Forelimb muscle (tissue), 1 donor: ENCODE measurements at places on chromosomes 13 and 19. TPM values are rescaled to one million over a fixed set of nuclear protein-coding genes. Genes with fewer than 3 reads are reported as not detected.

The GPC6 gene
- 8.2 TPM for polyA plus RNA-seq

DNA sequence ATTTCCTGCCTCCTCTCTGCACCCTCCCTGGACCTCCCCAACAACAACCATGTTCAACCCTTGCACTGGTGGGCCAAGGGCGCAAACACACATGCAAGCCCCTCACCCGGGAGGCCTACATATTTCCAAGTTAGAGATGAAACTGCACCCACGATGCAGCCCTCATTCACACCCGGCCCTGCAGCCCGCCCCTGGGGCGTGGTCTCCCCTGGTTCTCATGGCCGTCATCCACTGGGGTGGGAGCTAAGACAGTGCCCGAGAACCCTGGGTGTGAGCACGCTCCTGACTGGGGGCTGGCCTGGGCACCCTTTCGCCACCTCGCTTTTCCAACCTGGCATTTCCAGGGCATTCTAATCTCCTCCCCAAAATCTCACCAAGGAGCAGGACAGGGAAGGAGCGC is 7.0 kb upstream of the SLC7A10 start:
- no peak for DNase-seq

GRCh38 chr19:14166999-14167575 is 30.7 kb upstream of the ASF1B start:
- DNase-seq: no peak

DNA sequence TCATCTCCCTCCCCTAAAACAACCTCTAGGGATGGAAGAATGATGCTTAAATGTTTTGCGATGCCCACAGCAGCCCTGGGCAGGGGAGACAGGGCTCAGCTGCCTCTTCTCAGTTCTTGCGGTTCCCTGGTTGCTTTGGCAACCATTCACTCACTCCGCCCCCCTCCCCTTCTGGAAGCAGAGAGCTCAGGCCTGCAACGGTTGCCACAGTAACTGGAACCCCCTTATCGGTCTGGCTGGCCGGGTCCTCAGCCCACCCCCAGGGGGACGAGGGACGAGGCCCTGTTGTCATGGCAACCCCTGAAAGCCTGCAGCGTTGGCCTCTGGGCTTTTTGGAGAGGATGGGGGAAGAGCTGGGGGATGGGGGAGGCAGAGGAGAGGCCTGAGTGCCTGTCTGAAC is 19.5 kb downstream of the NOVA2 start:
- DNase-seq: no peak

GRCh38 chr19:7529246-7529600 is 6.3 kb upstream of the PNPLA6 start:
- DNase-seq: no peak

DNA sequence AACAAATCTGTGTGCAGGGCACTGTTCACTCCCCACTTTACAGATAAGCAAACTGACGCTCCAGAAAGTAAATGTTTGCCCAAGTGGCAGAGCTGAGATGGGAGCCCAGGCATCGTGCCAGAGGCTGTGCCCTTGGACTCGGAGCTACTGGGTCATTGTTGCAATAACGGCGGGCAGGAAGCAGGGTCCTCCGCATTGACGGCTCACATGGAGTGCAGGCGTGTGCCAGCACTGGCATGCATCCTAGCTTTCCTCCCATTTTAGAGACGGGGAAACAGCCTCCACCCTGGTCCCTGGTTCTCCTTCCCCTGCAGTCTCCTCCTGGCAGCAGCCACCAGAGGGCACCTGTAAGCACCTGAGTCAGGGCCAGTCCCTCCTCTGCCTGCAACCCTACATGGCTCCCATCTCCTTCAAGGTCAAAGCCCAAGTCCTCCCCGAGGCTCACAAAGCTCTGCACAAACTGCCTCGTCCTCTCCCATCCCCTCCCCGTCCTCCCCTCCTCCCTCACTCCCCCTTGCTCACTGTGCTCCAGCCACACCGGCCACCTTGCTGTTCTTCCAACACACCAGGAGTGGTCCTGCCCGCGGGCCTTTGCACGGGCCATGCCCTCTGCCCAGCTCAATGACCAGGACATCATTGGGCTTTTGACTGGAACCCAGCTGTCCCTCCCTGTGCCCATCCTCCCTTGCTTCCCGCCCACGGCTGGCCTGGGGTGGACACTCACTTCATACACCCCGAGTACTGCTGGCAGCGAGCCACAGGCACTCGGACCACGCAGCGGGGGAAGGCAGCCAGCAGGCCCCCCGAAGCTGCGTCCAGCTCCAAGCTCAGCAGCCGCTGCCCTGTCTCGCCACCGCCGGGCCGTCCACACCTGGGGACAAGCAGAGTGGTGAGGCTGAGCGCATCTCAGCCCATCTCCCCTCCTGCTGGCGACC is 7.7 kb upstream of the LRG1 start:
- DNase-seq: no peak

DNA sequence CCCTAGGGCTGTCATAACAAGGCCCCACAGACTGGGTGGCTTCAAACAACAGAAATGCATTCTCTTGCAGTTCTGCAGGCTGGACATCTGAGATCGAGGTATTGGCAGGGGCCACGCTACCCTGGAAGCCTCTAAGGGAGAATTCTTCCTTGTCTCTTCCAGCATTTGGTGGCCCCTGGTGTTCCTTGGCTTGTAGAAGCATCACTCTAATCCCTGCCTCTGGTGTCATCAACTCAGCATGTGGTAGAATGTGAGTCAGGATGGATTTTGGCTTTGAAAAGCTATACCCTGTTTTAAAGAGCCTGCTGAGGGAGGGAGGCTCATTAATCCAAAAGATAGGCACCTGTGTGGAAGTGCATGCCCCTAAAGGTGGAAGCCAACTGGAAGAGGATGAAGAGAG is 7.9 kb upstream of the GGACT start:
- DNase-seq: no peak
